ENCODE measurements at places on chromosomes 5 and 9.

DNA sequence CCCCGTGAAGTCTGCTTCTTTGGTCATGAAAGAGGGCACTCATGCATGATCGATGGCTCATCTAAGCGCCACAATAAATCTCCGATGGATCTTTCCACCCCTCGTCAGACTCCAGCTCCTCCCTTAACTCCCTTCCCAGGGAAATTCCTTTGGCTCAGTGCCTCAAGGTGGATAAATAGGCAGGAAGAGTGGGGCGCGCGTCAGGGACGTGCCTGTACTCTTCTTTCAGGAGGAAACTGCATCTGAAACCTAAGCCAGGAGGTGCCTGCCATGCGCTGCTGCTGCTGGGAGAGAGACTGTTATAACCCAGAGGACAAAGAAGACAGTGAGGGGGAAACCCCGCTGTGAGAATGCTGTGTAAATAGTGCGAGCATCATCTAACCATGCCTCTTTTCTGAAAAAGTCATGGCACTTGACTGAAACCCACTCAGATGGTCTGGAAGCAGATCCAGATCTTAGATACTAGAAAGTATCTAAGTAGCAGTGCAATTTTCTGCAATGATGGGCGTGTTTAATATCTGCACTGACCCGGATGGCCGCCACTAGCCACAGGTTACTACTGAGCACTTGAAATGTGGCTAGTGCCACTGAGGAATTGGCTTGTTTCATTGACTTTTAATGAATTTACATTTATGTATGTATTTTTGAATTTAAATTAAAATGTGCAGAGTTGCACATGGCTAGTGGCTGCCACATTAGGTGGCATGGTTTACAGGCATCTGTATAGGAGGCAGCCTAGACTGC lies 120.3 kb upstream of the BASP1 start:
- DNase-seq: no peak

DNA sequence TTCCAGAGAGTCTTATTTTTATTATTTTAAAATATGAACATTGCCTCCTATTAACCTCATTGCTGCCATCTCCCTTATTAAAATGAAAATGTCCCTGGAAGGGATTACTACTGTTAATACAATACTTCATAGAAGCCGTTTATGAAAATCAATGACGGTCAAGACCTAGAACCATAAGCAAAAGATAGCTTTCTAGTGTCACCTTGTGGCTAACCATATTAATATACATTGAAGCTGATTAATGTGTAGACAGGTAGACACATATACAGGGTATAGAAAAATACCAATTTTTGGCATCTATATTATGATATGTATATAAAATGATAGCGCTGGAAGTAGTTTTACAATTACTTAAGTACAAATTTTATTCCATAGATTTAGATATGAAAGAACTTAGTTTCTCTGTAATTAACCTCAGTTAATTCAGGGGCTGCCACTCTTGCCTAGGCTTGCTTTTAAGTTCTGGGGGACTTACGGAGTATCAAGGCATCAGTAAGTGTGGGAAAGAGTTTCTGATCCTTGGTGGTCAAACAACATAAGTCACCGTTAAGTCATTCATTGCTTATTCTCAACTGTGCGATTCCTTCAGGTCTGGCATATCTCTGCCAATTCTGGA lies 2.5 kb upstream of the YTHDC2 start:
- DNase-seq: no peak

GRCh38 chr9:13279284-13280141 lies at the start of gene MPDZ:
Gene MPDZ (minus strand): TSS chr9:13279692. CDS start chr9:13250315, 29,377 bp downstream.
- no peak for DNase-seq

DNA sequence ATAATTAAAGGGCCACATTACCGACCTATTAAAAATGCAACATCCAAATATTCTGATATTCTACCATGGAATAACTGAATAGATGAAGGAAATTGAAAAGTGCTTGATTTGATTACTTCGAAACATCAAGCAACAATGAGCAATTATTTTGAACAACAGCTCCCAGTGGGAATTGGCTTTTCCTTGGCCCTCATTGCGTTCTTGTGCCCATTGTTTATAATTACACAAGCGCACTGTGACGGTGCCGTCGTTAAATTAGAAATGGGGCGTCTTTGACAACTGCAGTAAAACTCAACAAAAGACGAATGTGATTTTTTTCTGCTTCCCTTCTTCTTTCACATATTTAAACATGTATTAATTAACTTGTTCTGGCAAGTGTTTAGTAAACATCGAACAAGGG lies 61.6 kb downstream of the CDH6 start:
- no peak for DNase-seq

GRCh38 chr9:125971050-125971449 lies 223.9 kb downstream of the PBX3 start:
- DNase-seq: no peak

DNA sequence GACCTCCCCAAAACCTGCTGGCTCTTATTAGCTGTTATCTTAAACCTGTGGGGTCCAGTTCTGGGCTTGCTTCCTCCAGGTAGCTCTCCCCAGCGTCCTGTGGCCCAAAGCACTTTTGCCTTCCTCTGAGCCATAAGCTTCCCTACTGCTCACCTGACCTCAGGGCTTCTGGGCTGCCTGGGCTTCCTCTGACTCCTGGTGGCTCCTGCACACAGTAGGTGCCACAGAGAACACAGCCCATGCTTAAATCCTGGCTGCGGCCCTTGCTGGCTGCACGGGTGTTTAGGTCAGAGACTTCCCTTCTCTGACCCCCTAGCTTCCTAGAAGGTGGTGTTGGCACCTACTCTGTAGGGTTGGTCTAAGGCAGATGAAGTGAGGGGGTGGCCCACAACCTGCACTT lies 2.5 kb downstream of the RALGDS start:
- no peak for DNase-seq

DNA sequence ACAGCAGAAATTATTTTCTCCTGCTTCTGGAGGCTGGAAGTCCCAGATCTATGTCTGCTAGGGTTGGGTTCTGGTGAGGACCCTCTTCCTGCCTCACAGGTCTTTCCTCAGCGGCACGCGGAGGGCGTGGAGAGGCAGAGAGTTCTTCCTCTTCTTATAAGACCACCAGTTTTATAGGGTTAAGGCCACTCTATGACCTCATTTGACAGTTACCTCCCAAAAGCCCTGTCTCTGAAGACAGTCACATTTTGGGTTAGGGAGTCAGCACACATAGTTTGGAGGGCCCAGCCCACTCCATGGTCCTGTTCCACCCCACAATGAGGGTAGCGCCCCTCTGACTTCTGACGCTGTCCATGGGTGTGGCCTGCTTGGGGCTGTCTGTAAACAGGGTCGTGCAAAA lies 46.7 kb downstream of the TRIP13 start:
- no peak for DNase-seq

DNA sequence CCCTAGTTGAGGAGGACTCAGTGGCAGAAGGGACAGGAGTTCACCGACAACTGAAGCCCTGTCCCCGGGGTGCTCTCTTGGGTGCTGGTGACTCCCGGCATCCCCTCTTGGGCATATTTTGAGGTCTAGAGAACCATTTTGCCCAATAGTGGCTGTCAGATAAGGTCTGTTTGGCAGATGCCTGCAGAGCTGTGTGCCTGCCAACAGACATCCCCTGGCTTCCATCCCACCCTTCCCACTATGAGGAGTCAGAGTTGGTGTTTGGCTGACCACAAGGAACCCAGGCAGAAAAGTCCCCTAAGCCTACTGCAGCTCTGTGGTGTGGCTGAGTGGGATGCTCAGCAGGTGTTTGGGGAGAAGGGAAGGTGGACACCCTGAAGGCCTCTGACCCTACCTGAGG lies 207.0 kb downstream of the AUH start:
- DNase-seq: no peak

- no peak for DNase-seq
Measured at GRCh38 chr9:137278721-137279711, 1.5 kb downstream of the TOR4A start.

DNA sequence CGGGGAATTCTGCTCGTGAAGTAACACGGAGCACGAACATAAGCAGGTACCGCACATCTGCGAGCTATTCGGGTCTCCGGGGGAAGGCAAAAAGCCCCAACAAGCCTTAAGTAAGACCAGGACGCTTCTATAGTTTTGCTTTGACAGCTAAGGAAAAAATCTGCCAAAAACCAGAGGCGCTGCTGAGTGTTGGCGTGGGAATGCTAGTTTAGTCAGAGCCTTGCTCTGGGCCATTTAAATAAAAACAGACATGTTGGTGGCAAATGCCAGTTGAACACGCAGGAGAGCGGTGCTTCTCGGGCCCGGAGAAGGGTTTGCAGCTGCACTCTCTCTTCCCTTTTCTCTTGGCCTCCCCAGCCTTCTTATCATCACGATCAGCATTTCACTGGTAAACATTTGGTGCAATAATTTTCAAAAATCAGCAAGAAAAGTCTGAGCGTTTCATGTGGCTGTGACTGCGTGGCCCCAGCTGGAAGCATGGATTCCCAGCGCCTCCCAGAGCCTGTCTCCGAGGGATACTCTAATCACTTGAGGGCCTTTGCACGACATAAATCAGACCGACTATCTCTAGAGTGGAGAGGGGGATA lies 6.4 kb upstream of the NOTCH1 start:
- DNase-seq: peak; percentile 58

DNA sequence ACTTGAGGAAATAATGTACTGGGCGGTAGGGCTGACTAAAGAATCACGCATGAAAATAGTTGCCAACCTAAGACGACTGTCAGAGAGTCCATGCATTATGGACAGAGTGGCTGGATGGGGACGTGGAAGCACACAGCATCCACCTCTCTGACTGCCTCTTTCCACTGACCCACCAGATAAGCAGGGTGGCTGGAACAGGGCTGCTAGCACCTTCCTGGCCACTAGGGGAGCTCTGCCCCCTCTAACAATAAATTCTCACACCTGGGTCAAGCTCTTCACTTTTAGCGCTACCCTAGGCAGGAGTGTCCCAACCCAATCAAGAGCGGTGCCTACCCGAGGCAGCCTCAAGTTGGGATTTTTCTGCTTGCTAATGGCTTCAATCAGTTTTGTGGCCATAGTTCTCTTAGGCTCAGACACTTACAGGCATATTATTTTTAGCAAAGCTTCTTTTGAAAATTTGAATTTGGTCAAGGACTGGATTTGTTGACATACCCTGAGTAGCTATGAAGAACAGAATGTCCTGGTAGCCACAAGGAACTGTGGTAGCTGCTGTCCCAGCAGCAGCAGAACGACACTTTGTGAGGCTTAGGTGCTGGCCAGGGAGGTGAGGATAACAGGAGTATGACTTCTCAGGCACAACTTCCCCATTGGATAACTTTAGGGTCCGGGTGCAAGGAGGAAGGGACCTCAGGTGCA lies 6.9 kb upstream of the TPM2 start:
- DNase-seq: peak; percentile 57

GRCh38 chr9:16419124-16419523 lies 451.3 kb downstream of the BNC2 start:
- no peak for DNase-seq

- no peak for DNase-seq
Measured at GRCh38 chr9:115946530-115946929, 207.1 kb upstream of the PAPPA start.

GRCh38 chr9:89363921-89364665 lies 45.8 kb downstream of the SECISBP2 start:
- no peak for DNase-seq

DNA sequence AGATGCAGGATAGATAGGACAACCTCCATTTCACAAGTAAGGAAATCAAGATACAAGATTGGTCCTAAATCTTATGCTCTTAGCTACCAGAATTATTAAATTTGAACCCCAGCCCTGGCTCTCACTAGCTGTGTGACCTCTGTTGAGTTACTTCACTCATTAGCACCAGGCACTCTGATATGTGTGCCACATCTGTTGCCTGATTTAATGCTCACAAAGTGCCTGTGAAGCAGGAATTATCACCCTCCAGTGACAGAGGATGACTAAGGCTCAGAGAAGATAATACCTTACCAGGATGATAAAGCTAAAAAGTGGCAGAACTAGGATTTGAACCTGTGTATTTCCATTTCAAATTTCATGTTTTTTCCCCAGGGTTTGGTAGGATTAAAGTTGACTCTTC lies 110.0 kb downstream of the PLPPR1 start:
- DNase-seq: no peak

GRCh38 chr9:114695948-114696347 lies 14.0 kb upstream of the TEX48 start:
- no peak for DNase-seq

DNA sequence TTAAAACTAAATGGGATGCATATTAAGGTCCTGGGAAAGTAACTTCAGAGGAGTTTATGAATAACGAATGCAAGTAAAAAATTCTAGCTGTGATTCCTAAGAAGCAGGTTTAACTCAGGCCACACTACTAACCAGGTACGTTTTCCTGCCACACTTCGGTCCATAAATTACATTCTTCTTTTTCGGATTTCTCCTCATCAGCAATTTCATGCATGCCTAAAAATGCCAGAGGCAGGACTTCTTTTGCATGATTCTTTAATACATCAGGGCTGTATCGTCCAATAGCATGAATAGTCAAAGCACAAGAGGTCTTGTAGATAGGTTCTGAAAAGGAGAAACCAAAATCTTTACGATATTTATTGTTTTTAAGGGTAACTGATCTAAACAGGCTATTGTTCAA lies 42.3 kb upstream of the OR2K2 start:
- no peak for DNase-seq

- DNase-seq: no peak
Measured at GRCh38 chr9:131650254-131650653, 89.6 kb downstream of the RAPGEF1 start.

DNA sequence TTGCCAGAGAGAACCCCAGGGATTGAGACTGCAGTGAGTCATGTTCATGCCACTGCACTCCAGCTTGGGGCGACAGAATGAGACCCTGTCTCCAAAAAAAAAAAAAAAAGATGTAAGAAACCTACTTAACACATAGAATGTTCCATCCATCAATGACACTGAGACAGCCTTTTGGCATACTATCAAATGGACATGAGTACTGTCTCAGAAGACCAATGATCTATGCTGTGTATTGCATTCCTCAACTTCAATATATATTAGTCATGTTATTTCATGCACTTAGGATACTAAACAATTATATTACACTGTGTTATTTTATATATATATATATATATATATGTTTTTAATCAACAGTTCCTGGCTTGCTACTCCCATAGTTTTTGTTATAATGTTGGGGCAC lies 57.1 kb upstream of the ANKH start:
- no peak for DNase-seq

GRCh38 chr5:178288401-178289368 lies 56.1 kb upstream of the PHYKPL start:
- DNase-seq: no peak

GRCh38 chr9:113600871-113601614 lies 137.5 kb downstream of the RGS3 start:
- DNase-seq: no peak

GRCh38 chr5:141521244-141521781 lies 32.4 kb downstream of the PCDHGC5 start:
- no peak for DNase-seq

DNA sequence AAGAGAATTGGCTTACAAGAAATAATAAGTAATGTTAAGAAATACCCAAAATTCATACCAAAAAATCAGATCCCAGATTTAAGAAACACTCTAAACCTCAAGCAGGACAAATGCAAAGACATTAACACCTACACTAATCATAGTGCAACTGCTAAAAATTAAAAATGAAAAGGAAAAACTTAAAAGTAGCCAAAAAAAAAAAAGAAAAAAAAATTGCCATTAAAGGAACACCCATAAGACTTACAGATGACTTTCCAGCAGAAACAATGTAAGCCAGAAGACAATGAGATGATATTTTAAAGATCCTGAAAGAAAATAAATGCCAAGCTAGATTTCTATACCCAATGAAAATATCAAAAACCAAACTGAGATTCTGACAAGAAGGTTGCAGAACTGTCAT lies 101.5 kb downstream of the DENND1A start:
- DNase-seq: no peak

Measured in naive B cell (primary cell).